Breast epithelium (tissue), 4 donors: ENCODE measurements at places on chromosomes 12 and 14.

DNA sequence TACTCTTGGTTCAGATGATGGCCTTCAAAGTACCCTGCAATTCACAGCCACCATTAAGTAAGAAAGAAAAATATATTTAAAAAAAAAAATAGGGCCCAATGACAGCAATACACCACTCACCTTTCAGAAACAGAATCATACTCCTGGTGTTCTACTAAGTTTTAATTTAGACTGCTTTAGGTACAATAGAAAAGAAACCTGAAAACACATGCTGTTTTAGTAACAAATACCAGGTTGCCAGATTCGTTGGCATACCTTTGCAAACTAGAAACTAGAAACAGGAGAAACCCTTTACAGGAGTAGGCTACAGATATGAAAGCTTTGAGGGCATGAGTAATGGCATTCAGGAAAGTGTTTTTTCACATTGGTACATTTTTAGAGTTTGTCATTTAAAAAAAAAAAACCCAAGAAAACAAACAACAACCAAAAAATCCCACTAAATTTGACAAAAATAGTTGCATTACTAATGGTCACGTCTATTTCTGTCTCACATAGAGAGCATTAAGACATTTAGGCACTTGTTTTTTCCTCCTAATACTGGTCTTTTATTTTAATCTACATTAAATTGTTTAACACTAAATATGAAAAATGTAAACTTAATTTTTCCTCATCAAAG is 4.0 kb downstream of the SIX1 start:
- no peak for DNase-seq

DNA sequence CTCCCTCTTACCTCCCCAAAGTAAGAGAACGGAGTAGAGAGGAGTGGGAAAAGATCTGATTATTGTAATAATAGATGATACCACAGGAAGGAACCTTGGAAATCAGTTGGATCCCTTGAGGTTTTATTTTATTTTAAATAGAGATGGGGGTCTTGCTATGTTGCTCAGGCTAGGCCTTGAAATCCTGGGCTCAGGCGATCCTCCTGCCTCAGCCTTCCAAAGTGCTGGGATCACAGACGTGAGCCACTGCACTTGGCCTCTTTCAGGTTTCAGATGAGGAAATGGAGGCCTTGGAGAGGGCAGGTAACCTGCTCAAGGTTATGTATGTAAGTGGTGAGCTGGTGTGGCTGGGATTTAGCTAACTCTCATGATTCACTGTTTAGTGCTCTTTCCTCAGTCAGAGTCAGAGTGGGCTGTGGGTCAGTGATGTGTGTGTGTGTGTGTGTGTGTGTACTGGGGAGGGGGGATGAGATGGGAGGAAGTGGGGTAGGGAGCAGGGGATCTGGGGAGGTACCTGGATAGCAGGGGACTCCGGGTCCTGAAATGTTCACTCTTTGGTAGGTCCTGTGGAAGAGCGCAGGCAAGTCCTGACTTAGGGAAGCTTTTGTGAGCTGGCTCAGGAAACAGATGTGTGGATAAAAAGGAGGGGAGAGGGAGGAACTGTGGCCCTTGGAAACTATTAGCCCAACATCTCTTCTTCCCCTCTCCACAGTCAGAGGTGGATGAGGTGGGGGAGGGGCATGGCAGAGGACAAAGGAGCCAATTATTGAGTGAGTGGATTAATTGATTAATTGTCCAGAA is 4.7 kb upstream of the CISTR start:
- no peak for DNase-seq

DNA sequence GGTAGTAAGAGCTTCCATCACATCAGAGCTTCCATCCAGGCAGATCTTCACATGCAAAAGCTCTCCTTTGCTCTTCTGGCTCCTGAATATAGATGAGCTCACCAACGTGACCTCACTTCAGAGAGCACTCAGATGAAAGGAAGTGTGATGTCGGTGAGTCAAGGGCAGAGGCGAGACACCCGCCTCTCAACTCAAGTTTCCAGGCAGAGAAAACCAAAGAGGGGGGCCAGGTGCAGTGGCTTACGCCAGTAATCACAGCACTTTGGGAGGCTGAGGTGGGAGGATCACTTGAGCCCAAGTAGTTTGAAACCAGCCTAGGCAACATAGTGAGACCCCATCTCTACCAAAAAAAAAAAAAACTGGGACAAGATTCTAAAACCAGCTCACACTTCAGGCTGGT is 126.9 kb downstream of the DUSP6 start:
- DNase-seq = no peak

GRCh38 chr12:105724641-105725040 is 394.1 kb downstream of the C12orf75 start:
- no peak for DNase-seq

GRCh38 chr14:101313268-101313667 is 248.0 kb upstream of the DIO3 start:
- no peak for DNase-seq

DNA sequence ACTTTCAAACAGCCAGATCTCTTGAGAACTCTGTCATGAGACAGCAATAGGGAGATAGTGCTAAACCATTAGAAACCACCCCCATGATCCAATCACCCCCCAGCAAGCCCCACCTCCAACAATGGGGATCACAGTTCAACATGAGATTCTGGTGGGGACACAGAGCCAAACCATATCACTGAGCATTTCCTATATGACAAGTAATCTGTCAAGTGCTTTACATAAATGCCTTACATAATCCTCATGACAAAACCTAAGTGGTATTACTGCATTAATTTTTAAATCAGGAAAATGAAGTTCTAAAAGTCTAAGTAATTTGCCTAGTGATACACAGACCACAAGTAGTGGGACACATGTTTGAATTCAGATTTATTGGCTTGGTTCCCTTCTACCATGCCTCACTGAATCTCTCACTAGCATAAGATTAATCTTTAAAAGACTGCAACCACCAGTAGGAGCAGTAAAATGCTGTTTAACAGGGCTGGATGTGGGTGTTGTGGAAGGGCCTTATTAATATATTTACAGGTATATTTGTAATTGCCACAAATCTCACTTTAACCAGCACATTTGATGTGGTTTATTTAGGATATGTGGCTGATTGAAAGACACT is 323.1 kb upstream of the FBXO33 start:
- DNase-seq = no peak

DNA sequence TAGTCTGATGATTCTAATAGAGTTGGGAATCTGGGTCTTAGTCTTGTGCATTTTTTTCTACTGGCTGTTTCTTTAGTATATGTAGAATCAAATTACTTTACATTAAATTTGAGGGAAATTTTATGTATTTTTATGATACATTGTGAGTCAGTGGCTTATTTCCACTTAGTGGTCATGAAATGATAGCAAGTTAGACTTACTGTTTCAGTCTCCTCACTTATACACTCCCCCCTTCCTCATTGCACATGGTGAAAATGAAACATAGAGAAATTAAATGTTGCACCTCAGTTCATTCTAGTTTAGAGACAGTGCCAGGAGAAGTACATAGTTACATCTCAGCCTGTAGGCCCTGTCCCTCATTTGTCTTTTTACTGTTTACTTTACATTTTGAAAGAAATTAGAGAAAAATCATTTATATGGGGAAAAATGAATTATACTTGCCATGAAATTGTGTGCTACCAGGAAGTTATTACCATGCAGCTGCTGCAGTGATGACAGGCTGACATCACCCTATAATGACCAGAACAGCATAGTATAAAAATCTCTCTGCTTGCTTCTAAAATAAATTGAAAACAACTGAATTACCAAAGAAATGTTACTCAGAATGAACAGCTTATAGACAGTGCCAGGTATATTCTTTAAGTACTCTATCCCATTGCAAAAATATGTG is 113.2 kb downstream of the TRMT5 start:
- no peak for DNase-seq

DNA sequence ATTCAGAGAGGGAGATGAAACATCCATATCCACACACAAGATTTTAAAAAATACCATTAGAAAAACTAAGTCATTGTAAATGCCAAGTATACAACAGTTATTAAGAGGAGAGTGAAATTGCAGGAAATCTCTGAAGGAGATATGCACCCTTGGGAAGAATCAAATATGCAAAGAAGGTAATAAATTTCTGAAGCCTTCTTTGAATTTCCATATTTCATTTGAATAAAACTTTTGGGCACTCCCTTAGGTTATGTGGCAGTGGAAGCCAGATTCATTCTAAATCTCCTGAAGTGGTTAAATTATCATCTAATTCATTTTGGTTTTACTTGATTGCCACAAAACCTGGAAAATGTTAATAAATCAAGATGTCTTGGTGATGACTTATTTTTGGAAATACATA is 138.9 kb upstream of the CLEC14A start:
- no peak for DNase-seq

GRCh38 chr12:6745741-6746525 is 7.0 kb downstream of the MLF2 start:
- DNase-seq = no peak

DNA sequence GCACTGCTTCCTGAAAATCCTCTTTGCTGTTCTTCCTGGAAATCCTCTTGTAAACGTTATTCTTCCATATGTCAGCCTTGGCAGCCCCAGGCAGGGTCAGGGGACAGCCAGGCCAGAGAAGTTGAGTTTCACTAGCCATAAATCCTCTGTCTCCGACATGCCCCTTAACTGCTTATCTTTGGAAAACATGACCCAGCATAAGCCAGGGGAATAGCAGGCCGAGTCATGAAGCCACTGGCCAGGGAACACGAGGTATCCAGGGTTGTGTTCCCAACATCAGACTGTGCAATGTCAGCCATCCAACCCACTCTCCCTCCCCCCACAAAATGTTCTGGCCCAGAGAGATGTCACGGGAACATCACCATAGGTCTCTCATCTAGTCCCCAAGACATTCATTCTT is 453.9 kb downstream of the MED13L start:
- DNase-seq = no peak

GRCh38 chr14:90438841-90439240 is 42.0 kb downstream of the CALM1 start:
- no peak for DNase-seq

DNA sequence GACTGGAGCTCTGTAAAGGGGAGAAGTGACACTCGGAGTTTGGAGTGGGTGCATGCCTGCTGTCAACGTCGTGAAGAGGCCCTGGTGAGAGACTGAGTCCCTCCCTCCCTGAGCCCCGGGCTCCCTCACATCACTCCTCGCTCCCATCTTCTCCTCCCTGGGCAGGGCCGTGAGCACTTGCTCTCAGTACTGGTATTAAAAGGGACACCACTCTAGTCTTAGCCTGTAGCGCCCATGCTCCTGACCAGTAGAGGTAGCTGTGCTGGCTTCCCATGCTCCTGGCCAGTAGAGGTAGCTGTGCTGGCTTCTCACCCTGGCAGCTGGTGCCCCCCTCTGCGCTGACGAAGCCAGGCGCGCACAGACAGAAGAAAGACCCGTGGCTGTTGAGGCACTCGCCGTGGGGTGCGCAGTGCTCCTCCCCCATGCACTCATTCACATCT is 14.7 kb downstream of the ISCA2 start:
- peak; percentile 15 for DNase-seq

GRCh38 chr14:82420871-82421270 is 887.2 kb upstream of the SEL1L start:
- DNase-seq = no peak

GRCh38 chr12:43338848-43339526 is 213.0 kb downstream of the ADAMTS20 start:
- DNase-seq = no peak

GRCh38 chr12:113949321-113950305 is 16.5 kb downstream of the RBM19 start:
- DNase-seq = no peak

DNA sequence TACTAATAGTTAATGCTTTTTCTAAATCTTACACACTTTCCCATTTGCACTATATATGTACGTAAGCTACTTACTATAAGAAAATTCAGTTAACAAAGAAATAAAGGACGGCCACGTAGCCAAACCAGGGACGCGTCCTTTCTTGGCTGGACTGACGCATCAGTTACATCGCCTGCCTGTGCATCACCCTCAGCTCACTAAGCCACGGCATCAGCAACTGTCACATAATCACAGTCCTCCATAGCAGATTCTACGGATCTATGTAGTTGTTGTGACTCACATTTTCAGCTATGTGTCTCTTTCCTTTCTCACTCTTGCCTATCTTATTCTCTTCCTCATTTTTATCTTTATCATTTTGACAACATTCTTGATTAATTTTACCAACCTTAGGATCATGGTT is 38.1 kb upstream of the C12orf50 start:
- DNase-seq = no peak

DNA sequence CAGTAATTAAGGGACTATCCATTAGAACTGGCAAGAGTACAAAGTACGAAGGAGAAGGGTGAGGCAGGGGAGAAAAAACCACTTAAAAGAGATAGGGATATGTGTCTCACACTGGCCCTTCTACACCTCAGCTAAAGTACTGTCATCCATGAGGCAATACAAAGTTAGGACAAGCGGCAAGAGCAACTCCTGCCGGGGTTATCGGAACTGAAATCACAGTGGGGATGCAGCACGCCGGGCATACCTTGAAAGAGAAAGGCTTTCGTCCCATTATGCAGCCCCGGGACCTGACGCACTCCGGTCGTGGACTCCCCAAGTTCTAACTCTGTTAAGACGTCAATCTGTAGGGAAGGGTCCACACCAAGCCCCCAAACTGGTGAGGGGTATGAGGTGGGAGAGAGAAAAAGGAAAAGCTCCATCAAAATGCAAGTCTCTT is 1.1 kb downstream of the NELL2 start:
- no peak for DNase-seq

GRCh38 chr12:111154147-111154834 is 214.6 kb downstream of the PHETA1 start:
- DNase-seq = no peak

- DNase-seq = no peak
These were observed 103.7 kb downstream of the TBX3 start for GRCh38 chr12:114580306-114580705.

DNA sequence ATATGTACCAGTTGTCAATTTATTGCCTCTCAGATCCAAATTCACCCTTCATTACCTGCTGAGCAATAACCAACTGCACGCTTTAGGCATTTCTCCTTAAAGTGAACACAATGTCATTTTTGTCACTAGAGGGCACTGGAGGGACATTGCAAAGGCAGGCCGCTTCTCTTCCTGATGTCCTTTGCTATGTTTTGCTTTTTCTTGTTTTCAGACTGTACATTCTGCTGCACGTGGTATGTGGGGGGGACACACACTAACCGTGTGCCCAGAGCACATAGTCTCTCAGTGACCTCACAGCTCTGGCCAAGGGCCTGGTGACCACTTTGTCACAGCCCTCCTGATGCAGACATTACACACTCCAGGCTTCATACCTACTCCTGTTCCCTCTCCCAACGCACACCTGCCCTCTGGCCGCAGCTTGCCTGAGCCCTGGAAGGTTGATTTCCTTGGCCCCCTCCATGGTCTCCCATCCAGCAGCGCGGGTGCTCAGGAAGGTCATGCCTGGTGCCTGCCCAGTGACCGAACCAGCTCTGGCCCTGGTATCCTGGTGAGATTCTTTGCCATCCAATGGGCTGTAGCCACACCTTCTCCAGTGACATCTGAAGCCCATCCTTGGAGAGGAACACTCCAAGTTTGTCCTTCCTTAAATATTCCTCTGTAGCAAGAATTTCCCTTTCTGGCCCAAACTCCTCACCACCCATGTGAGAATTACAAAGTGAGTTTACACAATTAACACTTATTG is 39.9 kb downstream of the MYO1H start:
- DNase-seq = no peak
